ENCODE measurements at places on chromosomes 16 and 17. TPM values are rescaled to one million over a fixed set of nuclear protein-coding genes. Genes with fewer than 3 reads are reported as not detected.

GRCh38 chr17:37368577-37368976, 7.2 kb upstream of the C17orf78 start:
- peaks cover 1% of the 10 kb centered on the region for H3K4me1 ChIP-seq
- no peak overlapping the region for H3K27ac ChIP-seq
- H3K27me3 ChIP-seq = no peaks in the 10 kb centered on the region
- no peak overlapping the region for H3K4me3 ChIP-seq
- DNase-seq = peak; percentile 38
- no peaks in the 10 kb centered on the region for H3K36me3 ChIP-seq

- DNase-seq = no peak
- no peaks in the 10 kb centered on the region for H3K27me3 ChIP-seq
- H3K4me1 ChIP-seq = peaks cover 27% of the 10 kb centered on the region
- peaks cover 13% of the 10 kb centered on the region for H3K36me3 ChIP-seq
These were observed 23.3 kb downstream of the ATP6V0D1 start for GRCh38 chr16:67457611-67458010.

- H3K4me1 ChIP-seq = no peaks in the 10 kb centered on the region
- no peak overlapping the region for H3K4me3 ChIP-seq
- no peak overlapping the region for H3K27ac ChIP-seq
- H3K27me3 ChIP-seq = no peaks in the 10 kb centered on the region
- no peak for DNase-seq
These were observed 25.6 kb downstream of the MAPK8IP3 start for GRCh38 chr16:1731603-1732002.

- H3K36me3 ChIP-seq = no peaks in the 10 kb centered on the region
- no peak for DNase-seq
- H3K4me1 ChIP-seq = peaks cover under 1% of the 10 kb centered on the region
- H3K27ac ChIP-seq = no peak overlapping the region
- H3K4me3 ChIP-seq = no peak overlapping the region
These were observed 65.6 kb downstream of the WIPI1 start for GRCh38 chr17:68391561-68392268.

DNA sequence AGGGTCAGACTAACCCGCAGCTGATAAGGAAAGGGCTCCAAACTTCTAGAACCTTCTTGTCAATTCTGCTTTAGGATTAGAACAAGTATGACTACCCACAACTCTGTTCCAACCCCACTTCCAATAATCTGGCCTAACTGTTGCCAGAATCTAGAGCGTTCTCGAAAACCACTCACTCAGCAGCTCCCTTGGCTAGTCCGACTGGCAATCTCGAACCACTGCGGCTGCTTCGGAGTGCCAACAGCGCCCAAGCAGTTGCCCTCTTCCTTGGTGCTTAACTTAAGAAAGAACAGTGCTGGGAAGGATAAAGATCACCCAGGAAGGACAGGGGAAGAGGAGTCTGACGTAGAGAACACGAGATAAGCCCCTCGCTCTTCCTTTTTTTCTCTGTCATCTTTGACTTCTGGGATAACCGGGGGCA, 818 bp downstream of the DNAJC7 start:
- no peaks in the 10 kb centered on the region for H3K36me3 ChIP-seq
- peak overlapping the region; percentile 65 for H3K4me3 ChIP-seq
- H3K27ac ChIP-seq = peak overlapping the region; percentile 94

- H3K27ac ChIP-seq = no peak overlapping the region
- H3K27me3 ChIP-seq = peaks cover 2% of the 10 kb centered on the region
- no peak overlapping the region for H3K4me3 ChIP-seq
- H3K36me3 ChIP-seq = no peaks in the 10 kb centered on the region
- H3K4me1 ChIP-seq = no peaks in the 10 kb centered on the region
These were observed 711.6 kb downstream of the CDH11 start for GRCh38 chr16:64410306-64410705.

GRCh38 chr17:82967268-82968032, 112.0 kb upstream of the METRNL start:
- peaks cover 5% of the 10 kb centered on the region for H3K4me1 ChIP-seq
- no peaks in the 10 kb centered on the region for H3K27me3 ChIP-seq
- no peak for DNase-seq
- no peak overlapping the region for H3K27ac ChIP-seq
- no peaks in the 10 kb centered on the region for H3K36me3 ChIP-seq

GRCh38 chr16:88315543-88316105, 67.1 kb upstream of the ZNF469 start:
- DNase-seq = peak; percentile 77
- peaks cover 28% of the 10 kb centered on the region for H3K4me1 ChIP-seq
- no peaks in the 10 kb centered on the region for H3K27me3 ChIP-seq

DNA sequence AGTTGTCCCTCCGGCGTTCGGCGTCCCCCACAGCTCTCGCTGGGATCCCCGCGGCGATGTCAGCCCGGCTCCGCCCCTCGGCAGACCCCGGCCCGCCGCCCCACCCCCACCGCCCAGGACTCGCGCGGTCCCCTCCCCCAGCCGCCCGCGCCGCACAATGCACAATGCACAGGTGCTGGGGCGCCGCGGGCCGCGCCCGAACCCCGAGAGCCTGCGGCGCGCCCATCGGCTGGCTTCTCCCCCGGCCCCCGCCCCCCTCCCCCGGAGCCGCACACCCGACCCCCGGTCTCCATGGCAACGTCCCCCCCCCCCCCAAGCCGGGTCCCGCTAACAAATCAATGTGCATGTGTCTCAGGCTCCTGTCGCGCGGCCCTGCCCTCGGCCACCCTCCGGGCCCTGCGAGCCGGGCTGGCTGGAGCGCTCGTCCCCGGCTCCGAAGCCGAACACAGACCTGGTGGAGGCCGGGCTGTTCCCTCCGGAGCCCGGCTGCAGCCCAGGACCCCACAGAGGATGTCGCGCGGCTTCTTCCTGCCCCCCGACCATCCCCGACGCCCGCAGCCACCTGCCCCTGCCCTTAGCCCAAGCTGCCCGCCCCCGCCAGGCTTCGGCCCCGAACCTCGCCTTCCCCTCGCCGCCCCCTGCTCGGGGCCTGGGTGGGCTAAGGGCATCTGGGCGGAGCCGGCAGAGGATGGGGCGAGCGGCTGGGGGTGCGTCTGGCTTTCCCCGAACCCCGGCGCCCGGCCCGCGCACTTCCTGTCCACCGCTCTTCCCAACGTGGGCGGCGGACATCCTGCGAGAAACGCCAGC, 818 bp upstream of the CBX8 start:
- DNase-seq = no peak
- H3K4me1 ChIP-seq = peaks cover 14% of the 10 kb centered on the region
- H3K36me3 ChIP-seq = peaks cover 9% of the 10 kb centered on the region

DNA sequence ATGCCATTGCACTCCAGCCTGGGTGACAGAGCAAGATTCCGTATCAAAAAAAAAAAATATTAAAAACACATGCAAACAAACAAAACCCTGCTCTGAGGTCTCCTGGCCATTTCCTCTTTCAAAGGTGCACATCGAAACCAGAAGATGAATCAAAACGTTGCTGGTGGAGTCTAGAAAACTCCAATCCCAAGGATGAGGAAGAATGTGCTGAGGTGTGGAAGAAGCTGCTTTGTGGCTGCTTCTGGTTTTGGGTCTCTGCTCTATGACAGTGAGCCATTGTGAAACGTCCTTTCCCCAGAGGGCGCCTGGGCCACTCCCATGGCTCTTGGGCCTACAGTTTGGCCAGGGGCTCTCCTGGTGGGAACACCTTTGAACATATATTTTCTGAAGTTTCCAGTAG, 112.6 kb downstream of the IRF8 start:
- peaks cover 35% of the 10 kb centered on the region for H3K27me3 ChIP-seq
- H3K4me1 ChIP-seq = no peaks in the 10 kb centered on the region
- H3K36me3 ChIP-seq = no peaks in the 10 kb centered on the region
- H3K27ac ChIP-seq = no peak overlapping the region

DNA sequence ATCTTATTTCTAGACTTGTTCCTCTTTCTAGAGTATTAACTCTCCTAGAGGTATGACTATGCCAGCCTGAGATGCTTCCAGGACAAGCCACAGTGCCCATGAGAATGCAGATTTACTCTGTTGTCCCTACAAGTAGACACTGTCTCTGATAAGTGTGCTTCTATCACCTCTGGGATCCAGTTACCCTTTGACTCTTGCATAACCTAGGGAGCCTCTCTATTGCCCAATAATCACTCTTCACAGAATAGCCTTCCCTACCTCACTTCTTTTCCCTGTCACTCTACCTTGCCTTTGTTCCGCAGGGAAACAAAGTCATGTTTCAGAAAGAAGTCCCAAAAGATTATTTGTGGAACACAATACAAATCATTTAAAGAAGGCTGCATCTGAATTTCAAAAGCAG, 1.6 kb upstream of the KRT34 start:
- DNase-seq = no peak
- no peak overlapping the region for H3K4me3 ChIP-seq
- no peaks in the 10 kb centered on the region for H3K36me3 ChIP-seq
- H3K27me3 ChIP-seq = no peaks in the 10 kb centered on the region

GRCh38 chr17:73118951-73119391, 26.5 kb upstream of the SLC39A11 start:
- H3K27me3 ChIP-seq = peaks cover 4% of the 10 kb centered on the region
- no peak overlapping the region for H3K27ac ChIP-seq
- no peak overlapping the region for H3K4me3 ChIP-seq
- no peaks in the 10 kb centered on the region for H3K36me3 ChIP-seq
- no peak for DNase-seq

DNA sequence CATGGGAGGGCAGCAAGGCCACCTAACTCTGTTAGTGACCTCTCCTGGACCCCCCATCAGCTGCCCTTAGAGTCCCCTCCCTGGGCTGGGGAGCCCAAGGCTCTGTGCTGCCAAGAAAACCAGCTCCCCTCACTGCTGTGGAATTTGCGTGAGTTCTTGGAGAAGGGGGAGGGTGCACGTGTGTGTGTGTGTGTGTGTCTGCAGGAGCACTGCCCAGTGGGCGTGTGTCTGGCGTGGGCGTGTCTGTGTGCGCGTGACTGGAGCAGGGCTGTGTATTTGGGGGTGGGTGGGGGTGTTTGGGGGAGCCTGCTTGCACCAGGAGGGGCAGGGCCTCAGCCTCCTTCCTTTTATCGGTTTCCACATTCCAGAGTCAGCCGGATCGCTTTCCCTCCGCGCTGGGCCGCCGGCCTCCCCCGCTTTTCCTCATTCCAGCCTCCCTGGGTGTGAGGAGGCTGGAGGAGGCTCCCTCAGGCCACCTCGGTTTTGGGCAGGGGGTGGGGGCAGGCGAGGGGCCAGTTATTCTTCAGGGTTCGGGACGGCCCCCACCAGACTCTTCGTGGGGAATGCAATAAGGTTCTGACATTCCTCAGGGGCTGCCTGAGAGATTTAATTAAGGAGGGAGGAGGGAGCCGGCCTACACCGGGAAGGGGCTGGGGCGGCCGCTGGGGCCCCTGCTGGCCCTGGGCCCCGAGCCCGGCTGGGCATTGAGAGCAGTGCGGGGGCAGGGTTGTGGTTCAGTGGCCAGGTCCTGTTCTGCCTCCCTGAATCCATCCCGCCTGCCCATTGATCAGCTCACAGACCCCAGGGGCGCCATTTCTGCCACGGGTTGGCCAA, 2.5 kb downstream of the VASN start:
- peak overlapping the region; percentile 99 for H3K27ac ChIP-seq
- peak; percentile 98 for DNase-seq
- H3K27me3 ChIP-seq = no peaks in the 10 kb centered on the region
- peaks cover 28% of the 10 kb centered on the region for H3K36me3 ChIP-seq
- peaks cover 53% of the 10 kb centered on the region for H3K4me1 ChIP-seq

GRCh38 chr17:80794281-80795089, 197.2 kb upstream of the CHMP6 start:
- 0 out of 2 replicates have a peak, but pooled peaks cover 2% of the 10 kb centered on the region for H3K36me3 ChIP-seq
- peaks cover 48% of the 10 kb centered on the region for H3K4me1 ChIP-seq
- H3K27ac ChIP-seq = peak overlapping the region; percentile 92
- no peak overlapping the region for H3K4me3 ChIP-seq
- no peaks in the 10 kb centered on the region for H3K27me3 ChIP-seq

GRCh38 chr17:44307387-44308186, 814 bp upstream of the RUNDC3A start:
- H3K27ac ChIP-seq = no peak overlapping the region
- peaks cover 4% of the 10 kb centered on the region for H3K4me1 ChIP-seq
- H3K4me3 ChIP-seq = peak overlapping the region; percentile 41
- DNase-seq = no peak
- H3K36me3 ChIP-seq = no peaks in the 10 kb centered on the region

DNA sequence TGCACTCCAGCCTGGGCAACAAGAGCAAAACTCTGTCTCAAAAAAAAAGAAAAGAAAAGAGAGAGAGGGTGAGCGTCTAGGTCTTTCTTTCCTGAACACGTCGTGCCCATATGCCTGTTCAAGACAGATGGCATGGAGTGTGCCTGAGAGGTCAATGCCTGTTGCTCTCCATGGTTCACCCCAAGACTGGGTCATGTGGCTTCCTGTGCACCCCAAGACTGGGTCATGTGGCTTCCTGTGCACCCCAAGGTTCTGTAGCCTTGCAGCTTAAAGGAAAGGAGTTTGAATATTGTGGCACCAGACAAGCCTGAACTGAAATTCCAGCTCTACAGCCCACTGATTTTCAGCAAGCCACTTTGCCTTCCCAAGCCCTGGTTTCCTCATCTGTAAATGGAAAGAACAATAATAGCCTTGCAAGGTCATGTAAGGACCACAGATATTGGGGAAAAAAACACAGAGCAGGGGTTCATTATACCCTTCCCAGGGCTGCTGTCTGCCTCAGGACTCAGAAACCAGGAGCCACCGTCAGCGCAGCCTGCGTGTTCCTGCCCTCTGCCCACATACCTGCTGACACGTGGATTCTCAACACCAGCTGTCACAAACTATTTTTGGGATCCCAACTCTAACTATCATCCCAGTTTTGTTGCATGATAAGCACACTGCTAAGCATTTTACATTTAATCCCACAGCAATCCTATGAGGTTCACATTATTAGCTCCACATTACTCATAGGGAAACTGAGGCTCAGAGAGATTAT, 18.0 kb upstream of the NAGS start:
- no peak overlapping the region for H3K27ac ChIP-seq
- peaks cover 63% of the 10 kb centered on the region for H3K27me3 ChIP-seq

DNA sequence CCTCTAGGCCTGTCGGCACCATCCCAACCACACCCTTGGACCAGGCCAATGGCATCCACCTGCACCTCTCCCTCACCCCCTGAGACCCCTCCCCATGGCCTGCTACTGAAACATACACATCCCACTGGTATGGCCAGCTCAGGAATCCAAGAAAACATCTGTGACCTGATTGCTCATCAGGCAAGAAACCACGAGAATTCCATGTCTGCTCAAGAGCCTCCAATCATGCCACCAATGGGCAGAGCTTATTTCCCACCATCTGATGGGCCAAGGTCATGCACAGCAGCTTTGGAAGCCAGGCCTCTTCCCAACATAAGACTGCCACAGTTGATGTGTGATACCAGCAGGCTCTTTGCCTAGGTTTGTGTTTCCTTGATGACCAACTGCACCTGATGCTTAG, 190.1 kb downstream of the C16orf78 start:
- no peak overlapping the region for H3K4me3 ChIP-seq
- no peaks in the 10 kb centered on the region for H3K4me1 ChIP-seq
- peaks cover 9% of the 10 kb centered on the region for H3K27me3 ChIP-seq

- no peaks in the 10 kb centered on the region for H3K36me3 ChIP-seq
- no peak for DNase-seq
- peaks cover 1% of the 10 kb centered on the region for H3K4me1 ChIP-seq
- H3K4me3 ChIP-seq = no peak overlapping the region
- no peaks in the 10 kb centered on the region for H3K27me3 ChIP-seq
- no peak overlapping the region for H3K27ac ChIP-seq
These were observed 253.7 kb upstream of the HSBP1 start for GRCh38 chr16:83554096-83554495.

- H3K27me3 ChIP-seq = no peaks in the 10 kb centered on the region
- DNase-seq = peak; percentile 69
- peaks cover 2% of the 10 kb centered on the region for H3K36me3 ChIP-seq
- peak overlapping the region; percentile 59 for H3K4me3 ChIP-seq
These were observed 879 bp downstream of the SLFN5 start for GRCh38 chr17:35243561-35244340.

The ITGAX gene
- 0.18 TPM for total RNA-seq

The MT1E gene
- total RNA-seq = 166 TPM

The CLEC18B gene
- total RNA-seq = not detected

The CORO1A gene
- total RNA-seq = 7.2 TPM

The NHERF2 gene
- total RNA-seq = 20.8 TPM

The BPTF gene
- 44.4 TPM for total RNA-seq

The PAQR4 gene
- total RNA-seq = 2.2 TPM

The CES5A gene
- total RNA-seq = not detected

The TMIGD1 gene
- total RNA-seq = not detected
